ENCODE measurements at places on chromosomes 3 and 15.

DNA sequence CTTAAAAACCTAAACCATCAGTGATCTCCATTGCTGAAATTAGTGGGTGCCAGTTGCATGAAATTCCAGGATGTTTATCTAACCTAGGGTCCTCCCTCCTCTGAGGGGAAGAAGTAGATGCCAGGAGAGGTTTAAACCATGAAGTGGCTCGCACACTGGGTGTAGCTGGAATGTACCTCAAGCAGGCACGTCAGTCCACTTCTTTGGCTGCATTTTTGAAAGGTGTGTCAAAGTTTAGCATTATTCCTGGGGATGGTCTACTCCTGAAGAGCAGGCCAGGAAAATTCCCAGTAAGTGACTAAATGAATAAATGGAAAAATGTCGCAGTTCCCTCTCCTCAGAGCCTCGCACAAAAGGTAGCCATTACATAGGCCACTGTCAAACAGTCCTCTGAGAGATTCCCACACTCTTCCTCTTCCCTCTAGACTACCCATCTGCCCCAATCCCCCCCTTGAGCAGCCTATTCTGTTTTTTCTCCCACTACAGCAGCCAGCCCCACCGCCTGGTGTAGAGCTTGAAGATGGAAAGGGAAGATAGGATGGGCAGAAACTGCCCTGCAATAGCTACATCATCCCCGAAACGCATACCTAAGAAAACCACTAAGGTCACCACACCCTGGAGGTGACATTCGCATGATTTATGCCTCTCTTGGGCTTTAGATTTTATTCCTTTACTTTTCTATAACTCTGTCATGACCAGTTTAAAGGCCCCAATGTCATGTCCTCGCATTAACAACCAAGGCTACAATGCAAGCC is 655 bp upstream of the TMOD3 start:
- no peak for DNase-seq

GRCh38 chr15:25597571-25597970 is 158.7 kb upstream of the UBE3A start:
- no peak for DNase-seq

- DNase-seq: no peak
Observed at GRCh38 chr15:42737529-42738328, 801 bp upstream of the CDAN1 start.

DNA sequence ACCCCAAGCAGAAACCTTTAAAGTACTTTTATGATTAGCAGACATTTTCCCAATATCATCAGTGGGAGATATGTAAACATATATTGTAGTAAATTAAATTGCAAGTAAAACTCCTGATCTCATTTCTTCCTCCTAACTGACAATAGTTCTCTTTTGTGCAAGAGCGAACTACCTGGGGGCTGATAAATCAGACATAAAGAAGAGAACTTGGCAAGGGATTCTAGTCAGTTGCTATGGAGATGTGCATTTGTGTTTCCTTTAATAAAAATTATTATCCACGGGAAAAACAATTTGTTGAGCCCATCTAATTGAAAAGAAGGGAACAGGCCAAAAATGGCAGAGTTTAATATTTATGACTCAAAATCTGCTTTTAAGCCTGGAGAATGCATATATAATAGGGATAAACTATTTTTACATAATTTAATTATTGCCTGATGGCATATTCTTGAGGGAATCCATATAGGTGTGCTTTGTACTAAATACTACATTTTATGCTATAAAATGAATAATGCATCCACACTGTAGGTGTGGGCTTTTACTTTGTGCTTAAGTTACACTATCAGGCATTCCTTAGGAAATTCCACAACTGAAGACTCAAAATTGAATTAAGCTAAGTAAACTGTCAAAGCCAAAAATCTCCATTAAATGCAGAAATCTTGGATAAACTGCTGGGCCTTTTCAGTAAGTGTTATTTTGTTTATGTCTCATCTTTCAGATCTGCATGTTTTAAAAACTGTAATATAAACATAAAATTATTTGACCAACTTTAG is 258.1 kb downstream of the ERC2 start:
- DNase-seq: no peak

DNA sequence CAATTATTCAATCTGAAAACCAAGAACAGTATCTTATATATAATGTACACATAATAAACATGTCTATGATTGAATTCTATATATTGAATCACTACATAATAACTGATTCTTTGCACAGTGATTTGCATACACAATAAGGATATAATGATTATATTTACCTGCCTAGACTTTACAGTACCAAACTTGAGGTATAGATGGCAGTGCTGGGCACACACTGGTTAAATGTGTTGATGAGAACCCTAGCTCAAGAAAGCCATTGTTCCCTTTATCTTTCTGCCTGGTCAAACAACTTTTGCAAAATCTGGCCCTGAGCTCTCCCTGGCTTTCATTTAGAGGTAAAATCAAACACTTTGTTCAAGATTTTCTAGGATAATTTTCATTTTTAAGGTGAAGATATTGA is 697.7 kb downstream of the TUSC7 start:
- DNase-seq: no peak

- no peak for DNase-seq
Observed at GRCh38 chr3:33105341-33105948, 8.4 kb upstream of the CRTAP start.

- DNase-seq: no peak
Observed at GRCh38 chr3:36677331-36678007, 86.9 kb downstream of the DCLK3 start.

DNA sequence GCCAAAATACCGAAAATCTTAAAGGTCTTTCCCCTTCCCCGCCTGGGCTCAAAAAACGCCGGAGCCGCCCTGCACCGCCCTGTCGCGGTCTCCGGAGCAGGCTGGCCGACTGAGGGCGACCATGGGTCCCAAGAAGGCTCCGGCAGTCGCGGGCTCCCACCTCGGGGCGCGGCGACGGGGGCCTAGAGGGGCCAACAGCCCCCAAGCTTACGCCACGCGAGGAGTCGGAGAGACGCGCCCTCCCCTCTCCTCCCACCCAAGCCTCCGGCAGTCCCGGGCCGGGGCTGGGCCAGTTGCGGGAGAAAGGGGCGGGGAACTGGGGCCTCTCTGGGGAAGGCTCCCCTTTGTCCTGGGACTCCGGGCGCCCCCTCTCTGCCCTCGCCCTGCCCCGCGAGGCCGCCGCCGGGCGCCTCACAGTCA is 69.2 kb downstream of the GOLGA8B start:
- no peak for DNase-seq

- DNase-seq: no peak
Observed at GRCh38 chr15:41417418-41418195, 712 bp downstream of the RTF1 start.

- DNase-seq: no peak
Observed at GRCh38 chr3:172087602-172088580, 48.5 kb downstream of the FNDC3B start.

- no peak for DNase-seq
Observed at GRCh38 chr3:51940648-51941462, 849 bp downstream of the RRP9 start.
